ENCODE measurements at places on chromosomes 5 and 9.

DNA sequence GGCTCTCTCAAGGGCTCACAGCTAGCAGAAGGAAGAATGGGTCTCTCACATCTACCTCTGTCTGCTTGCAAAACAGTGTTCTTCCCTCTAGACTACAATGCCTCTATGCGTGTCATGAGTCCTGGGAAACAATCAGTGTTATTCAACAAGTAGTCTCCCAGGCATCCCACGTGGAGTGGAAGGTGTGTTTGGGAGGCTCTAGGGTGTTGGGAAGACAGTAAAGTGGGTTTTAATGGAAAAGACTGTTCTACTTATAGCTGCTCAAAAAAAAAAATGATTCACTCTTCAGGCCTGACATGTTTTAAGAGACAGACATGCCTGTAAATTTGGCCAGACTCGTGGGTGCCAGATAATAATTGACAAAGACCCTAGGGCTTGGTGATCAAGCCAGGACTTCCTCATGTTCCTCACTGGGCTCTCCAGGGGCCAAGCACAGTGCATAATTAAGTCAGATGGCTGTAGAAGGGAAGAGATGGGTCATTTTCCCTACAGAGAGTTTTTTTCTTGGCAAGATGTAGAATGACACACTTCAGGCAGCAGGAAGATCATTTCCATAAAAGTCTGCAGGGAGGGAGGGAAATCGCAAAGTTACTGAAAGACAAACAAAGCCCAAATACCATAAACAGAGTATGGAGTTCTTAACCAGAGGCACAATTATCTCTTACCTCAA is 246.4 kb downstream of the ACTL7B start:
- no peak for DNase-seq

- no peak for DNase-seq
Observed at GRCh38 chr9:28365020-28365640, 791.8 kb upstream of the C9orf72 start.

GRCh38 chr9:68546596-68547390 is 6.1 kb upstream of the TMEM252 start:
- no peak for DNase-seq

- no peak for DNase-seq
Observed at GRCh38 chr5:132680780-132681475, 7.1 kb downstream of the IL4 start.

- DNase-seq, result no peak
Observed at GRCh38 chr9:78295177-78295575, 1.7 kb upstream of the PSAT1 start.

DNA sequence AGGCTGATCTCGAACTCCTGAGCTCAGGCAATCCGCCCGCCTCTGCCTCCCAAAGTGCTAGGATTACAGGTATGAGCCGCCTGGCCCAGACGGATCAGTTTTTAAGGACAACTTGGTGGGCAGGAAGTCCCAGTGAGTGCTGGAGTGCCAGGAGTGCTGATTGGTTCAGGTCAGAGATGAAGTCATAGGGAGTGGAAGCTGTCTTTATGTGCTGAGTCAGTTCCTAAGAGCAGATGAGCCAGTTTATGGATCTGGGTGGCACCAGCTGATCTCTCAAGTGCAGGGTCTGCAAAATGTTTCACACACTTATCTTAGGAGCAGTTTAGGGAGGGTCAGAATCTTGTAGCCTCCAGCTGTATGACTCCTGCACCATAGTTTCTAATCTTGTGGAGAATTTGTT is 292.1 kb upstream of the ELAVL2 start:
- DNase-seq, result no peak

GRCh38 chr5:92990771-92991170 is 590.2 kb downstream of the NR2F1-AS1 start:
- DNase-seq, result no peak

DNA sequence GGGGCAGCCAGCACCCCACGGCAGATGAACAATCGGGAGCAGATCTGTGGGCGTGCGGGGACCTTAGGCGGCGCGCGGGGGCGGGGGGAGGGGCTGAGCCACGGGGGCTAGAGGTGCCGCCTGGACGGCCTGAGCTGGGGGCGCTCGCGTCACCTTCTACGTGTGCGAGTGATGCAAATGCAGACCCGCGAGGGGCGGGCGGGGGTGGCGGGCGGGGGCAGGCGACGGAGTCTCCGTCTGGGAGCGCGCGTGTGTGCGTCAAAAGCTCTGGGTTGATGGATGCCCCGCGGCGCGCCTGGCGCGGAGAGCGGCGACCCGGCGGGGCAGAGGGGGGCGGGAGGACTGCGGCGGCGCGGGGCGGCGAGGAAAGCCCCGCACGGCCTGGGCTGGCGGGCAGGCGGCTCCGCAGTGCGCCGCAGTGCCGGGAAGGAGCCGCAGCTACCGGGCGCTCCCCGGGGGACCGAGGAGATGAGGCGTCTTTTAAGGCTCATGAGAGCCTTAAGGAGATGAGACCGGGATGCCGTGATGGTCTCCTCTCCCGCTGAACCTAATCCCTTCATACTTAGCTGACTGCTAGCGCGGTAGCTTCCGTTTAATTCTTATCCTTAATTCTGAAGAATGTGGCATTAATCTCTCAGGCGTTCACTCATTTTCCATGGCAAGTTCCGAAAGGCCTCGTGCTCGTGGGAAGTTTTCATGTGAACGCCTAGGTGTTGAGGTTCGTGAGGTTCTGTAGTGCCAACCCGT is 1.5 kb downstream of the SV2C start:
- no peak for DNase-seq

- no peak for DNase-seq
Observed at GRCh38 chr9:98356953-98357690, 101.7 kb upstream of the TBC1D2 start.

GRCh38 chr5:95731571-95732554 is 727 bp downstream of the RHOBTB3 start:
- DNase-seq, result peak; percentile 37

GRCh38 chr5:98498028-98498427 is 275.4 kb upstream of the RGMB start:
- no peak for DNase-seq

- no peak for DNase-seq
Observed at GRCh38 chr5:38905516-38905915, 59.7 kb downstream of the OSMR start.

DNA sequence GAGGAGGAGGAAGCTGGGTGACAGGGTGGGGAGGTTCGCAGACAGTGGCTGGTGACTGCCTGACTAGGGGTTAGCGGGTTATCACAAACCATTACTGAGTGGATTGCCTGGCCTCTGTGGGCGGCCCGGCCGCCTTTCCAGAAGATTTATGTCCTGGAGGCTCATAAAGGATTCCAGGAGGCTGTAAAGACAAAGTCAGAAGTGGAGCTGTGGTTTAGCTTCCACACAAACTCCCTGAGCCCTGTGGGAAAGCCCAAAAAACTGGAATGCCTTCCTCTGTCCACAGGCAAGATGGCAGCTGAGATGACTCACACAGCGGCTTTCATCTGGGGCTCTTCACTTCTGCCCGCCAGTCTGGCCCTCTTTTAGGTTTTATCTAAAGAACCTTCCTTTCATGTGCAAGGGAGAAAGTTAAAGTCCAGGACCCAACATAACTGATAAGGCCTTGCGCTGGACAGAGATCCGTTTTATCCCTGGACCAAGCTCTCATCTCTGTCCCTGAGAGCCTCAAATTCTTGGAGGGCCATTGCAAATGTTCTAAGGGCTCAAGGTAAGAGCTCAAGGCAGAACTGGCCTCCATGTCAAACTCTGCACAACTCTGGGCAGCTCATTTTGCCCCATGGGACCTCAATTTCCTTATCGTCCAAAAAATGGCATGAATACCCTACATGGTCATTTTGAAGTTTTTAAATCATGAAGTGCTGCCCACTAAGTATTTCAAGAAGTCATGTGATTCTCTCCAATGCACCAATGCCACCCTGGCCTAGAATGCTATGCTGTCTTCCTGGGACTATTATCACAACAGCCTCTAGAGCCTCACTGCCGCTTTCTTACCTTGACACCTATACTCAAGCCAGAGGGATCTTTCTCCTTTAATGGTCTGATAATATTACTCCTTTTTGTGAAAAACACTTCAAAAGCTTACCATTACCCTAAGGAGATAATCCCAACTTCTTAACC is 249.4 kb upstream of the TRIM32 start:
- no peak for DNase-seq

DNA sequence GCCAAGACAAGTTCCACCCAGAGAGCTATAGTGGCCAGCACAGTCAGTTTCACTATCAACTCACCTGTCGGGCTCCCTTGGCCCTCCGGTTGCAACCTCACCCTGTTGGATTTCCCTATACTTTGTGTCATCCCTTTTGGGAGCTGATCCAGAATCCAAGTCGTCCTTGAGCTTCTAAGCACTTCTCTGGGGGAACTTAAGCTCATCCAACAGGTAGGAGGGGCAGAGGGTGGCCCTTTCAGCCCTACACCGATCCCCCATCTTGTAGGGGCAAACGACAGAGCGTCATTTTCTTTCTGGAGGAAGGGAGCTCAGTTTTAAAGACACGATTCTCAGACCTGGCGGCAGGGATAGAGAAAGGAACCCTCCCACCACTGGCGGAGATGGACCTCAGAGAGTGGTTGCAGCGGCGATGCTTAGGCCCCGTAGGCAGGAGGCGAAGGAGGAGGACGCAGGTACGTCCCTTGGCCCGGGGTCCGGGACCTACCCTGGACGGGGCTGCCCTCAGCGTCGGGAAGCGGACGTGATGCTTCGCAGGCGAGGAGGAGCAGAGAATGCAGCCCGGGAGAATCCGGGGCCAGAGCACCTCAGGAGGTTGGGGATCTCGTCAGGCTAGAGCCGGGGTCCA is 519 bp downstream of the ZER1 start:
- DNase-seq, result peak; percentile 54

- no peak for DNase-seq
Observed at GRCh38 chr5:10339058-10339811, 14.3 kb upstream of the MARCHF6 start.

DNA sequence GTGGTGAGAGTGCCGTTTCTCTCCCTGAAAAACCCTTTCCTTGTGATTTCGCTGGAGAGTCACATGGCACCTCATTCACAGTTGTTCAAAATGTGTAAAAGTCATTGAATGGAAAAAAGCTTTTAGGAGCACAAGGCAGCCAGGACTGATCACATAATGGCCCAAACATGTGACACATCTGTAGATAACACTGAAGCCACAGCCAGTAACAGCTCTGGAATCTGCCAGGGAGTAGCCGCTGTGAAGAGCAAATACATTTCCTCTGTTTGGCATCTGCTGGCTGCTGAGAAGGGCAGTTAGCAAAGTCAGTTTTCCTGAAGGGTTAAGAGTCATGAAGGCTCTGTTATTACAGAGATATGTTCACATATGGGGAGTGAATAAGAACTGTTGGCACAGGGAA is 271.8 kb downstream of the NNT start:
- no peak for DNase-seq

DNA sequence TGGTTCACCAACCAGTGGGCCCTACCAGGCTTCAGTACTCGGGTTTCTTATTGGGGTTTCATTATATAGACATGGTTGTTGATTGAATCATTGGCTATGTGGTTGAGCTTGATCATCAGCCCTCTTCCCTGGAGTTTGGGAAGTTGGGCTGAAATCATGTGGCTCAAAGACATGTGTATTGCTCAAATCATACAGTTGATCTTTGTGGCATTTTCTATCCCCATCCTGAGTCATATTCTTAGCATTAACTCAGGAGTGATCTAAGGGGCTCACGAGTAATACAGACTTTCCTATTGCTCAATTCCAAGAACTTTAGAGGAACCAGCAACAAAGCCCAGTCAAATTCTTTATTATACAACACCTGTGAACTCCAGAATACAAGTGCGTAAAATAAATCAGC is 66.2 kb downstream of the SMC5 start:
- no peak for DNase-seq

- DNase-seq, result no peak
Observed at GRCh38 chr5:53261245-53261644, 151.7 kb upstream of the MOCS2 start.

DNA sequence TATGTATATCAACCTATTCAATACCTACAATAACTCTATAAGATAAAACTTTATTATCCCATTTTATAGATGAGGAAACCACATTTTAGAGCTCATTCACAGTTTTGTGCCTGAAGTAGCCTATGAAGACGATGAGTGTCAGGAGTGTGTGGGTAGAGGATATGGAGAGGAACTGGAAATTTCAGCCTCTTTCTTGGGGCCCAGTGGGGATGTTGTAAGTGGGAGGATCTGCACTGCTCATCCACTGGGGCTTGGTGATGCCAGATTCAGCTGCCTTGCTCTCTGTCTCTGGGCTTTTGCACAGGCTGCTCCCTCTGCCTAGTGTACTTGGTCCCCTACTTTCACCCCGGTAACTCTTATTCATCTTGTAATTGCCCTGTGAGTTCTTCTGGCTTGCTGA is 194.7 kb downstream of the SREK1 start:
- no peak for DNase-seq

DNA sequence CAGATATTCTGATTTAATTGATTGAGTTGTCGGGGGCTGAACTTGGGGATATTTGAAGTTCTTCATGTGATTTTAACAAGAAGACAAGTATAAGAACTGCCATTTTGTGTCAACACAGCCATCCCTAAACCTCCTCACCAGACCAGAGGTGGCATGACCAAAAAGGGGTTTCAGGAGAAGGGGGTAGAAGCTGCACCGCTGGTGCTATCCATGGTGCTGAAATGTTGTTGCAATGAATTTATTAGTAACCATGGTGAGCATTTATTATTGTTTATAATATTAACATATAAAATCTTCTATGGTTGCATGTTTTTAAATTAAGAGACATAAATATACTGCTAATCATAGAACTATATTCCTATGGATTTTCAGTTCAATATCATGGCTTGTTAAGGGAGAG is 72.3 kb downstream of the GNA14 start:
- DNase-seq, result peak; percentile 28

GRCh38 chr5:68147659-68148058 is 67.9 kb upstream of the PIK3R1 start:
- no peak for DNase-seq

GRCh38 chr5:135545099-135545498 is 9.3 kb upstream of the NEUROG1 start:
- DNase-seq, result no peak

DNA sequence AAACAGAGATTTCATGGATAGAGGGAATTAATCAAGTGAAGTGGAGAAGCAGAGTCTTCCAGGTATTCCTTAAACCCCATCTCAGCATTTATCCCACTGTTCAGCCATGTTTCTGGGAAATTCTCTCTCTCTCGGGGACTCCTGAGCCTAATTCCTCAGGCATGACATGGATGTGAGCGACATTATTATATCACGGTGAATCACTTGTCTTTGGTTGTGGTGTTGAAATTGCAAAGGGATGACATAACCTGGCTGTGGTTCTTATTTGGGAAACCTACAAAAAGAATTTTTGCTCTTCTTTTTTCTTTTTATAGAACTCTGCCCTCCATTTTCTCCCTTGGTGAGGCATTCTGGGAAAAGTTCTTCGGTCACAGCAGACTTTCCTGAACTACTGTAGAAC is 457.9 kb upstream of the PTGER4 start:
- DNase-seq, result no peak

Measured in endothelial cell (in vitro differentiated cells).